NCI-H748 treated with DMSO at 0.1 percent for 48 hours (cell line): ENCODE measurements at places on chromosomes 3 and 15.
A peak's percentile ranks its signal among the peaks of the same experiment; 100 is the strongest.

- DNase-seq = no peak
These were observed 26.6 kb downstream of the GP9 start for GRCh38 chr3:129087138-129087702.

- DNase-seq = no peak
These were observed 31.0 kb upstream of the AVEN start for GRCh38 chr15:34070003-34070402.

- peak; percentile 5 for DNase-seq
These were observed 196.4 kb upstream of the SLC24A5 start for GRCh38 chr15:47924381-47924780.

DNA sequence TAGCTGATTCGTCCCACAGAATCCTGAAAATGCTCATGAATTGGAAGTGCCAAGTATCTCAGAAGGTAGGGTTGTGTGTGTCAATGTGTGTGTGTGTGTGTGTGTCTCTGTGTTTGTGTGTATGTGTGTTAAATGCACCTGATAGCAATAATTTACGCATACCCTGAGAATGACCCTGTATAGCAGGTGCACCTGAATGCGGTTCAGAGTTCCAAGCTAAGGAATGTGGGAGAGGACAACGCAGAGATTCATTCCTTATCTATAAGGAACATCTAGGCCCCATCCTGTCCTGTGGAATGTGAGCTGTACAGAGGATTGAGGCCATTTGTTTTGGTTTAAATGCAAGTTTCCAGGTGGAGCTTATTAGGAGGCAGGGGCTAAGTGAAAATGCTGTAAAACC is 49.1 kb upstream of the NEDD4 start:
- no peak for DNase-seq

- no peak for DNase-seq
These were observed 9.6 kb upstream of the LRRC2 start for GRCh38 chr3:46575577-46576222.

GRCh38 chr15:39270221-39270855 is 310.5 kb upstream of the THBS1 start:
- no peak for DNase-seq

DNA sequence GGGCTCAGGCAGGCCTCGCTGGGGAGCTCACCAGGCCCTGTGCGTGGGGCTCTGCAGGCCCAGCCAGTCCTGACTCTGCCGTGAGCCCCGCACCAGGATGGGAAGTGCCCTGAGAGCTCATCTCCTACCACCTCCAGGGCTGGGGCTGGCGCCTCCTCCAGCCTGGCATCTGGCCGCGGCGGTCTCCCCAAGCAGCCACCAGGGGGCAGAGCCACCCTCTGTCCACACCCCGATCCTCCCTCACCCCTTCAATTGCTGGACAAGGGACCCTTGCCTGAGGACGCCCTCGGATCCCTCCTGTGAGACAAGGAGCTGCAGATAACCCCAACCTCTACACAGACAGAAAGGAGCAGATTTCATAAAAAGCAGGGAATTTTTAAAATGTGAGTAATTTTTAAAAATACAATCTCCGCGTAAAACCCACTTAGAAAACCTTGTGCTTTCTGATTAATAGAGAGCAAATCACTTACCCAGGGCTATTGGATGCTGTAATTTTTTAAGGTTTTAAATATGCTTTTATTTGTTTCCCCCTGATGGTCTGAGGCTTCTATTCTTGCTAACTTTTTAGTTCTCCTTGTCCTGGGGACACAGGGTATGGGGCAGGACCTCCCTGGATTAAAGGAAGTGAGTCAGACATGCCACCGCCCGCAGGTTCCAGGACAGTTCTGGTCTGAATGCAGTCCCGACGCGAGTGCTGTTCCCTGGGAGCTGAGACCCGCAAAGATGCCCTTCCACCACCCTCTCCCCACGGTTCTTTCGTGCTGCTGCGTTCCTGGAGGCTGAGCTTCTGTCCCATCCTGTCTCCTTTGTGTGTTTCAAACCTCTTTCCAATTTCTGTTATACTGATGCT is 52.3 kb upstream of the CHRNA7 start:
- no peak for DNase-seq

DNA sequence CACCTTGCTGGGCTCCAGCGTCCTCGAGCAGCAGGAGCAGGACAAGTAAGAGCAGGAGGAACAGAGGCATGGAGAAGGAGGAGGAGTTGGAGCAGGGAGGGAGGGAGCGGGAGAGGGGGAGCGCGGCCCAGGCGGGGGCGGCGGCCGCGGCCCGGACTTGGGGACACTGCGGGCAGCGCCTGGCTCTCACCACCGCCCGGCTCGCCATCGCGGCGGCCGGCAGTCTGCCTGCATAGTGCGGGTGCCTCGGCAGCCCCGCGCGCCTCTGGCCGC is 440 bp downstream of the DCBLD2 start:
- no peak for DNase-seq

GRCh38 chr3:65723985-65724384 is 314.7 kb downstream of the MAGI1 start:
- DNase-seq = no peak

DNA sequence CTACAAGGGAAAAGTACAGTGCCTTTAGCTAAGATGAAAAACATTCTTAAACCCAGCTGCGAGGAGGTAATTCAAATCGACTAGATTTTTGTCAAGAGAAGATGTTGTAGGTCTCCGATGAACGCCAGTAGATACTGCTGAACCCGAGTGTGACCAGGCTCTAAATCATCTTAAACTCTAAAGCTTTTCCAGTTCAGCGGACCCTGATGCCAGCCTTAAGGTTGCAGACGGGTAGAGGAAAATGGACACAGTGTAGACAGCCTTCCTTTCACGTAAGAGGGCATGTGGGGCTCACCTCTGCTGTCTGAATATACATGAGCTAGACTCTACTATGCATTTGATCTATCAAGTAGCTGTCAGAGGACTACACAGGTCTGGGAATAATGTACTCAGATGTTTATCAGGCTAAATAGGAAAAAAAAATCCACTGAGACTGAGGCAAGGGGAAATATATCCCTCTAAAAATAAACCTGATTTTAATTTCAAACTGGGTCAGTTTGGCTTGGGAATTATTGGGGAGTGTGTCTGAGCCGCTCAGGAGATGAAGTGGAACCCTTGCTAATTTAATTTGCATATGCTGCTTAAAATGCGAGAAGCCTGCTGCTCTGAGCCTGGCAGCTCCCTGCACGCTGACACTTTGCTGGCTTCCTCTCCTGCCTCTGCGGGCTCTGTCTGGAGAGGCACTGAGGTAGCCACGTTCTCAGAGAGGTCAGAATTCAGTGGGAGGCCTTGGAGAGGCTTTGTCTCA is 151.9 kb downstream of the CADPS start:
- DNase-seq = no peak

GRCh38 chr15:41928637-41929620 is 35.1 kb upstream of the SPTBN5 start:
- no peak for DNase-seq

GRCh38 chr3:131899021-131899420 is 135.8 kb downstream of the CPNE4 start:
- no peak for DNase-seq

- no peak for DNase-seq
These were observed 245.4 kb upstream of the CDIN1 start for GRCh38 chr15:36334059-36334458.

- no peak for DNase-seq
These were observed 100.9 kb downstream of the MYO5A start for GRCh38 chr15:52427804-52428203.

DNA sequence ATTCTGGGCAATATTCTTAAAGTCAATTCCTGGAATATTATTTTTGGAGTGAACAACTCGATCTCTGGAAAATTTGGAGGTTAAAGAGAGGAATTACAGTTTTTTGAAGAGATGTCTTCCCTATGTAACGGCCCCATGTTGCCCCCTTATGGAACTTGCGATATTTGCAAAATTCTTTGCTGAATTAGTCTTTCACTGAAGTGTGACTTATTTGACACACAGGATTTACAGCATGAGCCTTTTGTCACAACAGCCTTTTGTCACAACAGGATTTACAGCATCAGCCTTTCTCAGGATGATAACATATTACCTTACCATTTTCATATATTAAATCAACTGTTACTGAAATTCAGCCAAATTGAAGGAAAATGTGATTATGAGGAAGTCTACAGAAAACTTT is 37.8 kb upstream of the SPTSSB start:
- peak; percentile 35 for DNase-seq

DNA sequence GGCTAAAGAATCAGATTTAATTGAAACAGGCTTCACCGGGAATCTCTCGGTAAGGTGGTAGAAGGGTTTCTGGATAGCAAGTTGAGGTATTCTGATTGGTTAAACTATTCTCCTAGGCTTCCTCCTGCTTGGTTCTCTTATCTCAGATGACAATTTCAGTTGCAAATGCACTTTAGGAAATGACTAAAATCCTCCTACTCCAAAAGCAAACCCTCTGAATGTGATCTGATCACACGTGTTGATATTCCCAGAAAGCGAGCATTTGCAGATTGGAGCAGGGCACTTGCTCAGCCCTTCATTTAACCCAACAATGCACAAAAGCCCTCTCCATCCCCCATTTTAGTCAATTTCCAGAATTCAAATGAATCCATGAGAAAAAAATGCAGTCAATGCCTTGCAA is 55.6 kb upstream of the ICE2 start:
- no peak for DNase-seq

DNA sequence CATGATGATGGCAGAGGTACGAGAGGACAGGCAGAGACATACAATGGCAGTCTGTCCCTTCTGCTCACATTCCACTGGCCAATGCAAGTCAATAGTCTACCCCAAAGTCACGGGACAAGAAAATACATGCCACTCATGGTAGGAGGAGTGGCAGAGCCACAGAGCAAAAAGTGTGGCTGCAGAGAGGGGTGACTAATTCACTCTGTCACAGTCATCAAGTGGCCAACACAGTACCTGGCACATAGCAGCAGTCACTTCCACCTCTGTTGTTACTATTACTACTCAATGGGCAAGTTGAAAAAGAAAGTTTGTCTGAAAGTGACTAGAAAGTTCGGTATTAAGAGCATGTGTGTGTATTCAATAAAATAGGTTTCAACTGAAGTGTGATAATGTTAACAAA is 91.4 kb downstream of the SMAD3 start:
- DNase-seq = no peak

- DNase-seq = no peak
These were observed 480.9 kb downstream of the ZIC1 start for GRCh38 chr3:147890114-147890513.

GRCh38 chr3:13552857-13553652 is 4.1 kb downstream of the FBLN2 start:
- DNase-seq = no peak

DNA sequence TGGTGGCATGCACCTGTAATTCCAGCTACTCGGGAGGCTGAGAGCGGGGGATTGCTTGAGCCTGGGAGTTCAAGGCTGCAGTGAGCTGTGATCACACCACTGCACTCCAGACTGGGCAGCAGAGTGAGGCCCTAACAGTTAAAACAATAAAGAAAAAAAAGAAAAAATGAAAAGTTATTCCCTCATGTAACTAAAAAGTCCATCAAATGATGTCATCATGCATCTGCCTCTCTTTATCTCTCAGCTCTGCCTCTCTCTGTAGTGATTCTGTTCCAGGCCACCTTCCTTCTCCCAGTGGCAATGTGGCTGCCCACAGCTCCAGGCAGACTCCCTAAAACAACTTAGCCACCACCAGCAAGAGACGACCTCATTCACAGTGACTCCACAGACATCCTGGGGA is 31.5 kb upstream of the TRH start:
- no peak for DNase-seq

DNA sequence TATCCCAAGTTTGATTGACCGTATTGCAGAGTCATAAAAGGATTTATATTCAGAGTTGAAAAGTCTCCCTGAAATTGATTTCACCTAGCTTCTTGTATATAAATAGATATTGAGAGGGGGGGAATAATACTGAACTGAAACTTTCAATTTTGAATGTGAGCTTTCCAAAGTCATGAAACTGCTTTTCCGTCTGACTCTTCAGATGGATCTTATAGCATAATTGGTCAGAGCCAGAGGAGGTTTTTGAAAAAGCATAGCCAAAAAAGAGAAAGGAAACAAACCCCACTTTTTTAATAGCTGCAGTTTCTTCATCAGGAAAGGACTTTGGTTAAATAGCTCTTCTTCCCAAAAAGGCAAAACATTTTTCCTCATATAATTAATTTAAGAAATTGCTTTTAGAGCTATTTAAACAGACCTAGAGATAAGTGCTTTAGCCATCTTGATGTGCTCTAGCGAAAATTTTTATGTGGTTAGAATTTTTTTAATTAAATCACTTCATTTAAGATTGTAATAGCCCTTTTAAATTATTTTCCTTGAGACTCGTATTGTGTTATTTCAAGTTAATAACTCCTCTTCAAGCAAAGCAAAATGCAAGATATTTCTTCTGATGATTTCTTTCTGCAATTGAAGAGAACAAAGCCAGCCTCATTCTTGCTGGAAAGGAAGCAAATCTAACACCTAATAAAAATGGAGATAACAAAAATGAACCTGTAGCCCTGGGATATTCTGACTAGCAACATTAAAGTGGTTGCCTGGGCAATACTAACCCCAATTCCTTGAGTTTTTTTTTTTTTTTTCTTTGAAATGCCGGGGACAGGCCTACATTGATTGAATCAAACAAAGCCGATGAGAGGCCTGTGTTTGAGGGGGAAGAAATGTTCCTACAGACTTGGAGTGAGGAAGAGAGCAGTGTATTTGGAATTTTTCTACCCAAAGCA is 173.6 kb downstream of the PTPRG start:
- DNase-seq = no peak

GRCh38 chr15:29708519-29708918 is 113.7 kb downstream of the TJP1 start:
- DNase-seq = no peak

DNA sequence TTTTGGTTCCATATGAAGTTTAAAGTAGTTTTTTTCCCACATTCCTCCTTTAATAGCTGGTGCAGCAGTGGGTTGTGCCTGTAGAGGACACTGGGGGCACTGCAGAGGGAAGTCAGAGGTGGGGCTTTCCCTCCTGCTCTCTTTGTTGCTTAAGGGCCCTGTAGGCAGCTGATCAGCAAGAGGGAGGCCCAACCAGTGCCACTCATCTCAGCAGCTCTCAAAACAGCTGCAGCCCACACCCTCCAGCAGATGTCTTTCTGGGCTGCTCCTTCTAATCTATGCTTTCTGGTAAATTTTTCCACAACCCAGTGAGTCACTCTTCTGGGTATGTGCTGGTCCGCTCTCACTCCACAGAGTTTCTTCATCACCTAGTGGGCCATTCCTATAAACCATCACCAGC is 263.8 kb downstream of the FEZF2 start:
- DNase-seq = no peak

GRCh38 chr3:13788522-13789424 is 91.1 kb downstream of the WNT7A start:
- no peak for DNase-seq

GRCh38 chr3:111244760-111245159 is 173.1 kb downstream of the NECTIN3 start:
- no peak for DNase-seq

- no peak for DNase-seq
These were observed 225.6 kb downstream of the TIGIT start for GRCh38 chr3:114519415-114519814.

- DNase-seq = no peak
These were observed 265.9 kb downstream of the CD47 start for GRCh38 chr3:107824822-107825371.

- no peak for DNase-seq
These were observed 178.9 kb downstream of the UACA start for GRCh38 chr15:70584441-70584837.
